AG09309 (cell line): ENCODE measurements at places on chromosomes 2 and 18.
A peak's percentile ranks its signal among the peaks of the same experiment; 100 is the strongest.

- no peak for DNase-seq
These were observed 106.4 kb downstream of the KCNH7 start for GRCh38 chr2:162731917-162732804.

GRCh38 chr2:64754570-64754969 lies 100.9 kb upstream of the SERTAD2 start:
- no peak for DNase-seq

GRCh38 chr2:36889795-36890194 lies 76.5 kb downstream of the STRN start:
- DNase-seq, result peak; percentile 88

DNA sequence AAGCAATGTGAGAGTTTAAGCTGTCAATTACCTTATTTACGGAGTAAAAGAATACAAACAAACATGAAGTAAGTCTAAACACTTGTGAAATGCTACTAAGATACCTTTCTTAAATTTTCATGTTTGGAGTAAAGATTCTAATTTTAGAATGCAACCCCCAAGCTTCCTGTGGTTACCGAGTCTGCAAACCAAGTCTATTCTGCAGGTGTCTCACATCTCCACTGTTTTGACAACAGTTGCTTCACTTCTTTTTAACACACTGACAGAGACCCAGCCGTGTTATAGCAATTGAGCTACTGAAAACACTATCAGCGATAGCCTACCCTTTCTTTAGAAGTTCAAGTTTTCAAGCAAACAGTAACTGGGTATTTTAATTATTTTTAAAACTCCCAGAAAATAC lies 608.3 kb downstream of the ERBB4 start:
- no peak for DNase-seq

DNA sequence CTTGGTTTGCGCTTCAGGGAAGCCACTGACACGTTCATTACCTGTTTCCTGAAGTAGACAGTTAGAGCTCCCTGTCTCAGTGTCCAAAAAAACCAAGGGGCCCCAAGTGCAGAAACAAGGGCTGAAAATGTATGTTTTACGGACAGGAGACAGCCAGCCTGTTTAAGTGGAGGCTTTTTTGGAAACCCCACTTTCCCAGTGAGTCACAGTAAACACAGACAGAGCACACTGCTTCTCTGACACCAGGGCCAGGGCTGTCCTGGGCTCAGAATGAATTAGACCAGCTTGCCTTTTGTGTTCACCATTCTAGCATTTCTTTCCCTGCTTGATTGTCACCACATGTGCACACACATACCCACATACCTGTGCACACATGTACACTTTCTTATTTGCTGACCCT lies 128.6 kb downstream of the SH3RF3 start:
- DNase-seq, result no peak

GRCh38 chr2:38653715-38654527 lies 12.0 kb upstream of the GALM start:
- DNase-seq, result no peak

DNA sequence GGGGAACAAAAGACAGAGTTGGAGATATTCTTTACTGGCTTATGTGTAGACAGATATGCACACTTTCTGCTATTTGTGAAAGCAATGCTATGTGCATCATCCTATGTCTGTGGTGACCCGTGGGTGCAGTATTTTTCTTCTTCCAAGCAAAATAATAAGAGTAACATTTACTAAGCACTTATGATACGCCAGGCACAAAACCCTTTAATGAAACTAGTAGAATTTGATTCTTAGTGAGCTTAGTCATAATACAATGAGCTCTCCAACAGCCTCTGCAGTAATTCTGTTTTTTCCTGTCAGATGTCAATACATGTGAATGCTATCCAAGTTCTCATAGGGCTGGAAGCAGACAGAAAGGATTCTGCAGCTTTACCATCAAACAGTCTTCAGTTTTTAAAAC lies 130.6 kb downstream of the RAD51AP2 start:
- DNase-seq, result no peak

- no peak for DNase-seq
These were observed 319.9 kb upstream of the HS6ST1 start for GRCh38 chr2:128638341-128639119.

- no peak for DNase-seq
These were observed 22.3 kb downstream of the RNF125 start for GRCh38 chr18:32040936-32041335.

DNA sequence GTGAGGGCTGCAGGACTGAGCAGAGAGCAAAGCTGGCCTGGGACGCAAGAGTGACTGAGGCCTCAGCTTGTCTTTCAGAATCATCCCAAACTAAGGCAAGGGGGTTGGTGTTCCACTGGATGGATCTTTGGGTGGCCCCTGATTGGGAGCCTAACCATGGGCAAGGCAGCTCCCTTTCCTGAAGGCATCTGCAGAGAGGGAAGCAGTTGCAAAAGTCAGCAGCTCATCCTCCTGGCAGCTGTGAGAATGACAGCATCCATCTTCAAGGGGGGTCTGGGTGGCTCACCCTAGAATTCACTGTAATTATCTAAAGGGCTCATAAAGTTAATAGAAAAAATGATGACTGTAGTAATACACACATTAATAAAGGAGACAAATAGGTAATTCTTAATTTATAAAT lies 46.5 kb upstream of the RAB31 start:
- no peak for DNase-seq

DNA sequence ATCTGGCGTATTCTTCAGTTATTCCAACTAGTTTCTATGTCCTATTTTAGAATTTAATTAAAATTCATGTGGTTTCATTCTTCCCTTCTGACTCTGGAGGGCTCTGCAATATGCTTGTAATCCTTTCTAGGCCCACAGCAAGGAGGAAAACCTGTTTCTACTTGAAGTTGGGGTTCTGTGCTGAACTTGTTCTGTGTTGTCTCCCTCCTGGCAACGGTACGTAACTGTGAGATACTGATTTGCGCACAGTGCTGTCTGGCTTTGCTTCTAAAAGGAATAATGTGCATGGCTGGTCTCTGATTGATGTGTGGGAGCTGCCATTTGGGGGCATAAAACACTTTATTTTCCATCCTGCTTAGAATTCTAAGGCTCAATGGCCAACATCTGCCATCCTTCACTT lies 81.7 kb downstream of the NABP1 start:
- DNase-seq, result no peak

- no peak for DNase-seq
These were observed 379.0 kb upstream of the RND3 start for GRCh38 chr2:150866431-150866830.

GRCh38 chr2:236563953-236564352 lies 5.7 kb upstream of the ACKR3 start:
- no peak for DNase-seq

DNA sequence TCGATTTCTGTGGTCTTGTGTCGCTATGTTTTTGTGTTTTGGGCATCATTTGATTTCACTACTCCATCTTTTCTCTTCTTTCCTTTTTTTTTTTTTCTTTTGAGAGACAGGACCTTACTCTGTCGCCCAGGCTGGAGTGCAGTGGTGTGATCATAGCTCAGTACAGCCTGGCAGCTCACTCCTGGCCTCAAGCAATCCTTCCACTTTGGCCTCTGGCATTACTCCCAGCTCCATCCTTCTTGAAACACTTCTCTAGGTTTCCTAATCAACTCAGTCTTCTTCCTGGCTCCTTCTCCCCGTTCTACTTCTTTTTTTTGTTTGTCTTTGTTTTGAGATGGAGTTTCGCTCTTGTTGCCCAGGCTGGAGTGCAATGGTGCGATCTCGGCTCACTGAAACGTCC lies 26.5 kb downstream of the TCF23 start:
- no peak for DNase-seq

DNA sequence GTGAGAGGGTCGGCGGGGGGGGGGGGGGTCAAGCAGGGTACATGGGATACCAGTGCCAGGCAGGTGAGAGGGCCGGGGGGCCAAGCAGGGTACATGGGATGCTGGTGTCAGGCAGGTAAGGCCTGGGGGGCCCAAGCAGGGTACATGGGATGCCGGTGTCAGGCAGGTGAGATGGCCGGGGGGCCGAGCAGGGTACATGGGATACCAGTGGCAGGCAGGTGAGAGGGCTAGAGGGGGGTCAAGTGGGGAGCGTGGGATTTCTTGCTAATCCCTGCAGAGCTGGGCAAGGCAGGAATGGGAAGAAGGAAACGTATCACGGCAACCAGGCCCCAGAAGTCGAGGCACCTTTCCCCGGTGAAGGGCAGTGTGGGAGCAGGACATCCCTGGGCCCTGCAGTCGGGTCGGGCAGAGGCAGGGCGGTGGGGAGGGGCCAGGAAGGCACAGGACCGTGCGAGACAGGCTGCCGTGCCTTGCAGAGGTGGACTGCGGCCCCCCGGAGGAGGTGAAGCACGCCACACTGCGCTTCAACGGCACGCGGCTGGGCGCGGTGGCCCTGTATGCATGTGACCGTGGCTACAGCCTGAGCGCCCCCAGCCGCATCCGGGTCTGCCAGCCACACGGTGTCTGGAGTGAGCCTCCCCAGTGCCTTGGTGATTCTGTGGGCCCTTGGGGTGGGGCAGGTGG lies 49.3 kb downstream of the MTERF4 start:
- DNase-seq, result no peak

DNA sequence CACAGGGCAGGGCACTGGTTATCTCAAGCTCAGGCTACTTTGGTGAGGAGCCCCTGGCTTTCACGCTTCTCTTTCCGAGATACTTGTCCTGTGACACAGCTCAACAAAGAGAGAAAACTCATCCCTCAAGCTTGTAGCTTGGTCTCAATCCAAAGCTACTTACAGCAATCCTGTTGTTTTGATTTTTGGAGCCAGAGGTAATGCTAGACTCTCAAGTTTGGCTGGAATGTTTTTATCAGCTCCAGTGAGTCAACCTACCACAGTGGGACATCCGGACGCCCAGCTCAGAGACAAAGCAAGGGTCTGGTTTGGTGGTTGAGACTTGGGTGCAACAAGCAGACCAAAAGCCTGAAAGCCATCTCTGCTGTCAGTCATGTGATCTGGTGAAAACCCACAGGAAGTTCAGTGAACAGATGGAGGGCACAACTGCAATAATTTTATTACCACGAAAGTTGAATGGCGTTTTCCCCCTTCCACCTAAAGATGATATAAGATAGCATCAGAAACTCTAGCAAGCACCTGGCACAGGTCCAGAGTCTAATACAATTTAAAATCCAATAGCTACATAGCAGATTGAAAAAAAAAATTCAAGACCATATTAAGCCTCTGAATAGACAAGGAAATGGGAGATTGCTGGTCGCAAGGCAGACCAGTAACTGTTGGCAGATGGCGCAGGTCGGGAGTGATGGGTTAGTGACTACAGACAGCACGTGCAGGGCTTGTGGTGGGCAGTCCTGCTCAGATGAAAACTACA lies 102.3 kb upstream of the SMAD7 start:
- peak; percentile 94 for DNase-seq
